Activated B cell treated with CpG ODN at 0.5 μM for 24 hours (primary cell): ENCODE measurements at places on chromosomes 11 and 22. TPM values are rescaled to one million over a fixed set of nuclear protein-coding genes. Genes with fewer than 3 reads are reported as not detected.

NLRP14 gene
- 0.11 and 0.12 TPM in 2 replicates for total RNA-seq

DNA sequence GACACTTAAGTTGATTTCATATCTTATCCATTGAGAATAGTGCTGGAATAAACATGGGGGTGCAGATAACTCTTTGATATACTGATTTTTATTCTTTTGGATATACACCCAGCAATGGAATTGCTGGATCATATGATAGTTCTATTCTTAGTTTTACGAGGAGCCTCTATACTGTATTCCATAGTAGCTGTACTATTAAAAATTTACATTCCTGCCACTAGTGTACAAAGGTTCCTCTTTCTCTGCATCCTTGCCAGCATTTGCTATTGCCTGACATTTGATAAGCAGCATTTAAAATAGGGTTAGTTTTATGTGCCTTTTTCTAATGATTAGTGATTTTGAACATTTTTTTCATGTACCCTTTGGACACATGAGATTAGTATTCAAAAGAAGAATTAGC lies 554.2 kb downstream of the JRKL start:
- no peak for DNase-seq

JAML gene
- total RNA-seq, result 1.2 and 1.5 TPM in 2 replicates

SAA4 gene
- not detected in 2 replicates for total RNA-seq

- DNase-seq, result no peak
These were observed 964.4 kb downstream of the NTM start for GRCh38 chr11:132334769-132335280.
